ENCODE measurements at places on chromosomes 16 and 17.
A peak's percentile ranks its signal among the peaks of the same experiment; 100 is the strongest.

GRCh38 chr16:82979406-82980111, 352.8 kb downstream of the CDH13 start:
- DNase-seq: no peak

GRCh38 chr16:28149011-28149888, 62.5 kb downstream of the XPO6 start:
- no peak for DNase-seq

GRCh38 chr17:64092113-64092512, 37.8 kb downstream of the ERN1 start:
- DNase-seq: no peak

GRCh38 chr17:62064029-62064790, 868 bp downstream of the MED13 start:
- DNase-seq: peak; percentile 52

- no peak for DNase-seq
Observed at GRCh38 chr16:65773301-65773874, 593.1 kb upstream of the CDH5 start.

DNA sequence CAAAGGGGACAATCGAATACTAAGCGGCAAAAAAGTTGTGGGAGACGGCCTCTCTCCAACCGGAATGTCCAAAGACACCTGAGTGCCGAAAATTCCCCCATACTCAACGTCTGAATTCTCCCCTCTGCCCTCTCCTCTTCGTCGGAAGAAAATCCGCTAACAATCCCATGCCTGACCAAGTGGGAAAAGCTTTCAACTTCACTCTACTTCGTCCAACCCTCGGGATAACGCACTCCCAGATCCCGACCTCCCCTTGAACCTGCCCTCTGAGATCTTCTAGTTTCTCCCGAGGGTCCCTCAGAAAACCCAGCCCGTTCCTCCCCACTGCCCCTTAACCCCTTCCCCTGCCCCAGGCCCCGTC, 961 bp downstream of the AMFR start:
- no peak for DNase-seq

DNA sequence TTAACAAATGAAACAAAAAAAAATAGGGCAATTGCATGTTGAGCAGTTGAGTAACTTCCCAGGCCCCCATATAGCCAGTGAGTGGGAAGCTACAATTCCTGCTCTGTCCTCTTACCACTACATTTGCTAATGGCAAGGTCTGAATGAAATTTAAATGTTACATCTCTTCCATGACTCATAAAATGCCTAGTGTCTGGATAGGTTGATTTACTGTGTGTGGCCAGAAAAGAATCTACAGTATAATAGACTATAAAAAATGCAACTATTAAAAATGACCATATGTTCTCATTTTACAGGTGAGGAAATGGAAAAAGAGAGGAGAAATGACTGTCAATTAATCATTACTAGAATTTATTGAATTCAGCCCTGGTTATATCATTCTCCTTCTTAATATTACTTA, 1199.3 kb downstream of the CDH11 start:
- DNase-seq: no peak

DNA sequence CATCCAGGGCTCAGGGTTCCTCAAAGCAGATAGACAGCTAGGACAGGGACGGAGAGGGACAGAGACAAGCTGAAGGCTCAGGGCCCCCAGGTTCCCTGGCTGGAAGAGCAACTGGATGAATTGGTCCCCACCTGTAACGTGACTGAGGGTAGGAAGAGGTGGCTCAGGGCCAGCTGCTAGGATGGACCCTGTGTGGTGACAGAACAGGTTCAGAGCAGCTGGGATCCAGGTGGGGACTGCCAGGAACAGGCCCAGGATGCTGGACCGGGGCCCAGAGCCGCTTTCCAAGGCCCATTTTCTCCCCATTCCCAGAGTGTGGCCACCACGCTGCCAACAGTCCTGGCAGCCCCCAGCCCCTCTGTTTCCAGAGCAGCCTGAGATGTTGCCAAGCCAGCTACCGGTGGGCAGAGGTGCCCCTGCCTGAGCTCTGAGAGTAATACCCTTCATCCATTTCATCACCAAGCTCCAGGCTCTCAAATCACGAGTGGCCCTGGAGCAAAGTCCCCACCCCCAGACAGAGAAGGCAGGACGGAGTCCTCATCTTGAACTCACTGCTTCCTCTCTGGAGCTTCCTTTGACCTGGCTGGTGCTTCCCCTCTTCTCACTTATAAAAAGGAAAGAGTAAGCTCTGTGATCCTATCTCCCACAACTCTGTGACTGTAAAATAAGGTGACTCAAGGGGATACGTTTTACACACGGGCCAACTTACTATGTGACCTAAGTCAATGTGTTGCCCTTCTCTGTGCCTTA, 79.6 kb downstream of the TMEM132E start:
- no peak for DNase-seq

DNA sequence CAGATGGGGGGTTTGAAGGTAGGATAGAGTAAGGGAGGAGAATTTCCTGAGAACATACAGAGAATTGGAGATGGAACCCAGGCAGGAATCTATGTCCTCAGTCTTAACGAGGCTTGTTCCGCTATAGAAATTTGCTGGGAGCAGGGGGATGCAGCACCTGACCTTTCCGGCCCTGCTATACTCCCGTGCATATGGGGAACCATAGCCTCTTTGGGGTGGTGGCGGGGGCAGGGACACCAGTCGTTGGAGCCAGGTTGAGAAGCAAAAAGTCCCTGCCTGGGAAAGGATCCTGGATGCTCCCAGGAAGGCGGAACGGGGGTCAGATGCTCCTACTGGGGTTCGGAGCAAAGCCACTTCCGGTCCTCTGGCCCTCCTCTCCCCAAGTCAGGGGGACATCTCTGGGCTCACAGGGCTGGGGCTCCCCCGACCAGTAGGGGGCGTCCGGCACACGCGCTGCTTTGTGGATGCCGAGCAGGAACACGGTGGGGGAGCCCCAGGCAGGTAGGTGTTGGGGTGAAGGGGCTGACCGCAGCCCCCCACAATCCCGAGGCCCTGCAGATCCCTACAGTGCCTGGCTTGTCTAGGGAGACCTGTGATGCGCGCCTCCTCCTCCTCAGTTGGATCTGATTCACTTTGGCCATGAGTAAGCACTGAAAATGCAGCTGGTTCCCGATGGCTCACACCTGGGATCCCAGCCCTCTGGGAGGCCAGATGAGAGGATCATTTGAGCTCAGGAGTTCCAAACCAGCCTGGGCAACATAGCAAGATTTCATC, 15.5 kb upstream of the TFAP4 start:
- peak; percentile 91 for DNase-seq

Data from GM13977 (cell line).